T-helper 2 cell treated with Interferon-gamma antibody and Interleukin-4, amounts not matched to agents 5 μg/mL and 100 μg/mL, for 36 hours (primary cell): ENCODE measurements at places on chromosomes 1 and 21.

DNA sequence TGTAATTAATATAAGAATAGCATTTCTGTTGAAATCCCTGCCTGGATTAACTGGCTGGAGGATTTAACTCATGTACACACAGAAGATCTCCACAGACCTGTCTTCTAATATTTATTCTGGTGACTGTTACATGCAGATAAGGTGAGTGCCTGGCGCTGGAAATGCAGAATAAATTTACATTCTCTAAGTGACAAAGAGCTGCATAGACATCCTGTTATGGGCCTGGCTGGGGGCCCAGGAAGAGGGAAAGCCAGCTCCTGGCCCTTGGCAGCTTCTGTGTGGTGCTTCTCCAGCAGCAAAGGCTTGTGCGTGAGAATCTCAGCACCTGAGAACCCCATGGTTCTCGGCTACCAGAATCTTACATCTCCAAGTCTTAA, 446.6 kb downstream of the PTPRU start:
- DNase-seq = no peak

- DNase-seq = peak; percentile 38
Measured at GRCh38 chr1:64962441-64962840, 3.9 kb downstream of the JAK1 start.

- DNase-seq = no peak
Measured at GRCh38 chr1:161932668-161933067, 91.0 kb downstream of the OLFML2B start.

DNA sequence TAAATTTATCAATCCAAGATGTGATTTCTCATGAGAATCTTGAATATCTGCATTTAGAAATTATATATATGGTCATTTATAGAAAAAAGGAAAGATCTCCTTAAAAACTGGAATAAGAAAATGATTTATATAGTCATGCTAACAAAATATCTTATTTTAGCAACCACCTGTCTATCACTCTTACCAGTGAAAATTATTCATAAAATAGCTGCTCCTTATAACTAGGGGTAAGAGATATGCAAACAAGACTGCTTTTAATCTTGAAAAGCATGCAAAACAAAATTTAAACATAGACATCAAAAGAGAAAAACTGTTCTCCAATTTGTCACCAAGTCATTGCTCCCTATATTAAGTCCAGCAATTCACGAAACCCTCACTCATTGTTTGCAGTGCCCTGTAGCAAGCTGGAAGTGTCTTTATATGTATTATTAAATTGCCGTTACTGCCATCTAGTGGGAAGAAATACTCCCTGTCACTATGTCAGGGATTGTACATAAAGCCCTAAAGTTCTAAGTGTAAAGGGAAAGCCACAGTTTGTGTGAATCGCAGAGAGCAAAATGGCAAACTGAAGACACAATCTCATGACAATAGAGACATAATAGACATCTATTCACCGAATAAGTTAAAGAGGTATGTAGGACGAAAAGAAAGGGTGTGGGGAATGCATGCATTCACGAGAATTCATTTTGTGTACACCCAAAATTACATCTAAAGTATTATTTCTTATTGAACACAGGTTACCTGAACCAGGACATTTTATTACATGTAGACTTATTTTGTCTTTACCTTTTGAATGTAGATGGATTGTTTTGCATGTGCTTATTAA, 600.5 kb downstream of the USP25 start:
- no peak for DNase-seq

GRCh38 chr1:171711643-171712042, 30.2 kb downstream of the VAMP4 start:
- DNase-seq = no peak

DNA sequence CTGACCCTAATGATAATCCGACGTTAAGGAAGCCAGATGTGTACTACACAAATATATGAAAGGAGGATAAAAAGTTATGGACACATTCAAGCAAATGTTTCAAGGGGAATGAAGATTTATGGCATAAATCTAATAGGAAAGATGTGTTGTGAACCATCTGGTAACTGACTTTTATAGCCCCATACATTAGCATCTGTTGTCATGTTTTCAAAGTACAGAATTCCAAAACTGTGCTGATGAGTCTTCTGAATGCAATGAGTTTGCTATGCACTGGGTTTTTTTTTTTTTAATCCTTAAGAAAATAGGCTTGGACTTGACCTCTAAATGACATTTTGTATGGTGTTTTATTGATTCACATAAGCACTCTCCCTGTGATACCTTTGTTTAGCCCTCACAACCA, 158.5 kb upstream of the ESRRG start:
- DNase-seq = no peak

DNA sequence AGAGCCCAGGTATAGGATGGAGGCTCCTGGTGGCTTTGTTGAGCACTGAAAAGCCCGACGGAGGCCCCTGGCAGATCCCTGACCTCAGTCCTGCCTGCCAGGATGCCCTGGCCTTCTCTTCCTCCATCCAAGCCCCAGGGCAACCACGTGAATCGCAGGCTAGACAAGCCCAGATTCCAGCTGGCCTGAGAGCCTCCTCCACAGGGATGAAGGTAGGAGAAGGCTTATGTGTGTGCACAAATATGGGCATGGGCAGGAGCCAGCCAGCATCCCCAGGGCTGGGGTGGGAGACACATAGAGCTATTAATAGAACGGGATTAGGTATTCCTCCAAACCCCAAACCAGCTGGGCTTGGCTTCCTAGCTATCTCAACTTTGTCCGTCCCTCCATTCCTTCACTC, 4.0 kb upstream of the EXTL1 start:
- no peak for DNase-seq

- DNase-seq = no peak
Measured at GRCh38 chr1:63835128-63835527, 61.3 kb downstream of the ROR1 start.

DNA sequence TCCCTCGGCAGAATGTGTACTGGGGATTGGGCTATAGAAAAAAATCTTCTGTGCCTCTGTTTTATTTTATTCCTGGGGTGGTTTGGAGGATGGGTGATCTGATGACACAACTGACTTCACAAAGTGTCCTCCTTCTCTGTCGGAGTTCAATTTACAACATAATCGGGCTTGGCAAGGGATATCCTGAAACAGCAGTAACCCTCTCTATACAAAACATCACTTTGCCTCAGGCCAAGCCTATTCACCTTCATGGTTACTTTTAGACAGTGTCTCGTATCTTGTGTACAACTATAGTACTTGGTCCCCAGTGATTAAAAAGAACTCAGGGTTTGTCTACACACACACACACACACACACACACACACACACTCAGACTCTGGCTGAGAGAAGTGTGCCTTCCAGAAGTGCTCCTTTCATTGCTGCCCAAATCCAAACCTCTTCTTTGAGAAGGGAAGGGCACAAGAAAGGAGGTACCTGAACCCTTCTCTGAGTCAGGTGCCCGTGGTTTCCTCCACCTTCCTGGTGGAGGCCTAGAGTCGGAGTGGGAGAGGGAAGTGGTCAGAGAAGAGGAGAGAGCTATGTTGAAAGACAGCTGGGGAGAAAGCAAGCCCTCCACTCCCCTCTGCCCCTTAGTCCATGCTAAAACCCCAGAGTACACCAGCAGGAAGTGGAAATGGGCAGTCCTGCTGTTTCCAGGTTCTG, 62.4 kb upstream of the POU2F1 start:
- DNase-seq = no peak

DNA sequence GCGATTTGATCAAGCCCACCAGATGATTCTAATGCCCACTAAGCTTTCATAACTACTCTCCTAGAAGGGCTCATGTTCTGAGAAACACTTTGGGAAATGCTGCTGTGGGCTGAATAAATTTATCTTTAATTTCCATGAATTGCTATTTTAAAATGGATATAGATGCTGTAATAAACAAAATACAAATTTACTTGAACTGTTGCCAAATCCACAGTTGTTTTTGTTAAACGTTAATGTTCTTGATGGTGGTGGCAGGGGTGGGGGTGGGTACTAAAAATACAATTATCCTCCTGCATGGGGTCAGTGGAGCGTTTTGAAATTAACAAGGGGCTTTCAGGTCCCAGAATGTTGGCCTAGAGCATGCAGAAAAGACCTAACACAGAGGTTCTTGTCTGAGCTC, 244.7 kb upstream of the POU3F1 start:
- DNase-seq = no peak

GRCh38 chr1:179366093-179366800, 476 bp downstream of the AXDND1 start:
- DNase-seq = no peak

DNA sequence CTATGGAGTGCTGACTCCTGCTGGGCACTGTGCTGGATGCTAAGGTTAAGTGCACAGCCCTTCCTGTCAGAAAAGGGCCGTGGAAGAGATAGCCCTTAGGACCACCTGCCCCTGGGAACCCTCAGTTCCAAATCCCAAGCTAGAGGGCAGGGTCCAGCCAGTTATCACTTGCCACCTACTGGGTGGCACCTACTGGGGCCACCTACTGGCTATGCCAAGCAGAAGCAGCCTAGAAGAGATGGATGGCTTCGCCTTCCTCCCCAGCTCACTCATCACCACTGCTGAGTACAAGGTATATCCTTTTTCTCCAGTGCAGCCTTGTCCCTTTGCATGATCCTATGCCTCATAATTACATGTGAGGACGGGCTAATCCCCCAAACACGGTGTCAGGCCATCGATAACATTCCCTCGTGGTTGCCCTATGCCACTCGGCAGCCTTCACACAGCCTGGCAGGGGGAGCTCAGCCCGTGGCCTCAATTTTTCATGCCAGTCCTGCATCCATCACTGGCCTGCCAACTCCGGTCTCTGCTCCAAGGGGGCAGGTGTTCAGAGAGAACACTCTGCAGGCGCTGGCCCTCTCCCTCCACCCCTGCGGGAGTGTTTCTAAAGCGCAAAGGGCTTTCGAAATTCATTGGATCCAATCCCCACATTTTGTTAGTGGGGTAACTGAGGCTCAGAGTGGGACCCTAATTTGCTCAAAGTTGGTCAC, 49.0 kb downstream of the SYT2 start:
- DNase-seq = no peak

DNA sequence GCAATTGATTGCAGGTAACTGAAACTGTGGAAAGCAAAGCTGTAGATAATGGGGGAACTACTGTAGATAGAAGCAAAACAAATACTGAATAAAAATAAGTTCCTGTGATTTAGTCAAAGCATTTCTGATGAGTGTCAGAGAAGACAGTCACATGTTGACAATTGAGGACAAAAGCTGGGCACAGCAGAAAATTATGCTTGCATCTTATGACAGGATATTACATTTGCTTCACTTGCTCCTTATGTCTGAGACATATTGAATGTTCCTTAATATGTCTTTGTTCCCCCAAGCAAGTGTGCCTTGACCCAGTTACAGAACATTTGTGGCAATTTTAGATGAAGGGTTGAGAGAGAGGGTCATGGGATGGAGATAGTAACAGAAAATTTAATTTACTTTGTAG, 526.0 kb upstream of the B3GALT2 start:
- DNase-seq = no peak

DNA sequence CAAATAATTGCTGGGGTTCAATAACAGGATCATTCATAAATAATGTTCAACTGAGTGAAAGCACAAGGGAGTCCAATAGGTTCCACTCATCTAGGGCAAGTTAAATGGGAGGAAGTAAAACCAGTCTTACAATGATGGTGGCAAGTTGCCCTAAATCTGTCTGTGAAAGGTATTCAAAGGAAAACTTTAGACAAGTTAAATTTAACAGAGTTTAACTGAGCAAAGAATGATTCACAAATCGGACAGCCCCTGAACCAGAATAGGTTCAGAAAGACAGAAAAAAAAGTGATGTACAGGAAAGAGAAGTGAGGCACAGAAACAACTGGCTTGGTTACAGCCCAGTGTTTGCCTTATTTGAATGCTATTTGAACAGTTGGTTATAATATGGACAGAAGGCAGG, 183.5 kb upstream of the ADGRL4 start:
- DNase-seq = no peak

GRCh38 chr1:96710708-96711477, 10.7 kb upstream of the PTBP2 start:
- no peak for DNase-seq

GRCh38 chr1:58064166-58064565, 482.4 kb downstream of the OMA1 start:
- no peak for DNase-seq

DNA sequence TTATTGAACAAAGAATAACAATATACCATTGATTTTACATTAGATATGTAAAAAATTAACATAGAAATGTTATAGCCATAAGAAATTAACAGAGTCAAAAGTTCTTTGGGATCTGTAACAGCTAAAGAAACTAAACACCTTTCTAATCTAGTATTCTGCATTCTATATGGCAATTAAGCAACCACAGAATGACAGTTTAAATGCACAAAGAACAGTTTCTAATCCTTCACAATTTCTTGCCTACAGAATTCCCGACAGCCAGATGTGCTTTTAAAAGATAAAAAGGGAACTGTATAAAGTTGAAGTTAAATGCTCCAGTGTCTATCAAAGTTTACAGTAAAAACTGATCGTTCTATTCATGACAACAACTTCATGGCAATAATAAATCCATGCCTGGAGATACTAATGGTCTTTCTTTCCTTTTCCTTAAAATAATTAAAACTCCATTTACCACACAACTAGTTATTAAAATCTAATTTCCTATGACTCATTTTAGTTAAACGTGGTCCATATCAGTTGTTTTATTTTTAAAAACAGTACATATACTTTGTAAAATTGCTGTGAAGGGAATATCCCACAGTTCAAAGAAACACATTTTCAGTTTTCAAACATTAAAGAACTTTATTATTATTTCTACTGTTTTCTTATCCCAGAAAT, 110.2 kb downstream of the EIF4G3 start:
- no peak for DNase-seq

DNA sequence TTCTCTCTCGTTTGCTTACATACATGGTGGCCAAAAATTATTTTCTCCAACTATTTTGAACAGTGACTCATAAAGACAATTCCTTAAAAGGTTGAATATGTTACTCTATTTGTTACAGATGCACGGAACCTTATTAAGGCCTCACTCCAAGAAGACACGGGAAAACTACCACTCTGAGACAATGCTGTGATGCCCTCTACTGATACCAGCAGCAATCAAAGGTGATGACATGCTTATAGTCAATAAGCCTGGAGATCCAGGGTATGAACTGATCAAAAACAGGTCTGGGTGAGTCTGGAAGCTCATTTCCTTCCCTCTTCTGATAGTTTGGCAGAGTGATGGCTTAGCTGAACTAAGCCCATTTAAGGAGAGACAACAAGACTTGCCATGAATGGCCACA, 563.0 kb downstream of the LRRIQ3 start:
- DNase-seq = no peak

GRCh38 chr1:161133220-161133740, 813 bp upstream of the DEDD start:
- no peak for DNase-seq

DNA sequence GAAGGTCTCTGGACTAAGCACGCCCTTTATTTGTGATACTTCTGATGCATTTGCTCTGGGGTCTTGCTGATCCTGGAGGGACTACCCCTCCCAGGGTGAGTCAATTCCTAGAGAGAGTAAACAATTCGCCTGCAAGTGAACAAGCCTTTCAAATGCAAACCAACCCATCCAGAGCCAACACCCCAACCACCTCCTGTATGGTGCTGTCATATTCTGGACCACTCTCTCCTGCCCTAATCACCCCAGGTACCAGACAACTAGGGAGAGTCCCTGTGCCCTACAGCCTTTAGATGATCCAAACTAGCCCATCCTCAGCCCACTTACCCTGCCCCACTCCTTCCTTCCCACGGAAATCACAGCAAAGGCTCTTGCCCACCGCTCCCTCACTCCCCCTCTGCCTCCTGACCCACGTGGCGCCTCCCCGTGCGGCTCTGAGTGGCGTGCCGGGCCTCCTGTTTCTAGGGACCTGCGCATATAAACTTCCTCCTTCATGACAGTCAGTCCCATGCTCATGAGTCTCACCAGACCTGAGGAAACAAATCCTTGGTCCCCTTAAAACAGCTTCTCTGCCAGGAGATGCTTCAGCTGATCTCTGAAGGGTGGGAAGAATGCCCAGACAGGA, 37.2 kb downstream of the ACTA1 start:
- DNase-seq = no peak

- DNase-seq = no peak
Measured at GRCh38 chr1:119737040-119737682, 25.4 kb downstream of the PHGDH start.
